NCI-H187 (cell line): ENCODE measurements at places on chromosomes 7 and 10.

GRCh38 chr7:73359306-73359705, 31.3 kb downstream of the FKBP6 start:
- DNase-seq: no peak

GRCh38 chr10:56258991-56259390, 102.1 kb downstream of the ZWINT start:
- DNase-seq: no peak

- DNase-seq: no peak
Measured at GRCh38 chr7:100191775-100192174, 14.1 kb downstream of the STAG3 start.

- no peak for DNase-seq
Measured at GRCh38 chr10:16195894-16196293, 240.9 kb upstream of the PTER start.

- no peak for DNase-seq
Measured at GRCh38 chr10:131199646-131200045, 111.9 kb downstream of the TCERG1L start.

- DNase-seq: no peak
Measured at GRCh38 chr7:51040787-51041186, 258.1 kb upstream of the GRB10 start.

- DNase-seq: no peak
Measured at GRCh38 chr10:49053053-49053997, 62.0 kb downstream of the VSTM4 start.

DNA sequence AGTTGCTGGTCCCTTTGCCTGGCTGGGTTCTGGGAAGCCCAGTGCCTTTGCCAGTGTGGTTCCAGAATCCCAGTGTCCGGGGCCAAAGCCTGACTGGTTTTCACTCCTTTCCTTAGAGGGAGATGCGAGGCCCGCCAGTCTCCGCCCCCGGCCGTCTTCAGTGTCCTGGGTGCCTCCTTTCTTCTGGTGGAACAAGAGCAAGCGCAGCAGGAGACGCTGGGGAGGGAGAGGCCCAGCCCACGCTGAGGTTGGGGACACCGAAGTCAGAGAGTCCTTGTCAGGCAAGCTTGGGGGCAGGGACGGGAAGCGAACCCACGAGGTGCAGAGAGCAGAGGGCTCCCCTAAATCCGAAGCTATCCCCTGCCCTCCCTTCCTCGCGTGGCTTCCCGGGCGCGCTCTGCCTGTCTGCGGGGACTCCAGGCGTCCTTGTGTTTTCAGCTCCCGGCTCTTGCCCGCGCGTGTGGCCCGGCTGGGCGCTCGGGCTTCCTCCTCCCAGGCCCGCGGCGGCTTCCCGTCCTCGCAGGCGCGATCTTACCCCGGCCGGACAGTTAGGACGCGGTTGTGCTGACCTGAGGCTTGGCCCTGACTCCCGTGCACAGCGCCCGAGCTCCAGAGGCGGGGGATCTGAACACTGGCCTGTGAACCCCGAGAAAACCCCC, 60.6 kb upstream of the UBE3C start:
- no peak for DNase-seq

GRCh38 chr7:66211429-66211828, 6.3 kb downstream of the TPST1 start:
- DNase-seq: no peak

DNA sequence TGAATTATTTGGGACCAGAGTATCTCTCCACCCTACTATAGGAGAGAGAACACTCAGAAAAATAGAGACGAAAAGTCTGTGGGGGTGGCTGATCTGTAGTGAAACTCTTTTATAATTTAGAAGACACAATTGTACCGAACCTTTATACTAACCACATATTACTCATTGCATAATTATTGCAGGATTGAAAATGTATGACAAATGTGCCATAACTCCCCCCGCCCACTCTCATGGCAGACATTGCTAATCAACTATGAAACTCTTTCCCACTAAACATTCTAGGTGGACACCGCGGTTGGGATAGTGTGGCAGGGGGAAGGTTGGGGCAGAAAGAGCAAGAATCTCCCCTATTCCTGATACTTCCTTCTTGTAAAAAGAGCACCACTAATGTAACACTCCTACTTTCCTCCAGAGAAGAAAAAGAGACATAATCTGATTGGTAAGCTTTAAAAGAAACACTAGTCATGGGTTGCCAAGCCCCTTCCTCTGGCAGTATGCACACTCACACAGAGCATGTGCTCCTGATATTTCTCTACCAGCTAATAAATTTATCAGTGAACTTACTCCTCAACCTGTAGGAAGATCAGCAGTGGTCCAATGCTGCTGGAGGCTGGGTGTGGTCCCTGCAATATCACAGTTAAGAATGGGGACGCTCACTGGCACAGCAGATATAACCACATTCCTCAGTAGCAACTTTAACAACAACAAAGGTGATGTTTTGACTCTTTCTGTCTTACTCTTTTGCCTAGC, 18.7 kb upstream of the ARID5B start:
- DNase-seq: no peak

DNA sequence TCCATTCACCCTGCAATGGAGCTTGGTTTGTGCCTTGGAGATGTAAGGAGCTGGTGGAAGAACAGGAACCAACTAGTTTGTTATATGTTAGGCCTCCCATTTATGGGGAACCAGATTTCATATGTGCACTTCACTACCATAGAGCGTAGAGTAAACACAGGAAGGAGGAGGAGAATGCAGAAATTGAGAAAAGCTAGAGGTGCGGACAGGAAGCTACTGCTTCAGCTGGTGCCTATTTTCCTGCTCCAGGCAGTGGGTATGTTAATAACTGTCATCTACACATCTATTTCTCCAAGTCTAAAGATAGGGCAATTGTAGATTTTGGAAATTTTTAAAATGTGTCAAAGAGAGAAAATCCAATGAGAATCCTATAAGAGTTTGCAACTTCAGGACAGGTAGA, 482.2 kb downstream of the PLXDC2 start:
- DNase-seq: no peak

DNA sequence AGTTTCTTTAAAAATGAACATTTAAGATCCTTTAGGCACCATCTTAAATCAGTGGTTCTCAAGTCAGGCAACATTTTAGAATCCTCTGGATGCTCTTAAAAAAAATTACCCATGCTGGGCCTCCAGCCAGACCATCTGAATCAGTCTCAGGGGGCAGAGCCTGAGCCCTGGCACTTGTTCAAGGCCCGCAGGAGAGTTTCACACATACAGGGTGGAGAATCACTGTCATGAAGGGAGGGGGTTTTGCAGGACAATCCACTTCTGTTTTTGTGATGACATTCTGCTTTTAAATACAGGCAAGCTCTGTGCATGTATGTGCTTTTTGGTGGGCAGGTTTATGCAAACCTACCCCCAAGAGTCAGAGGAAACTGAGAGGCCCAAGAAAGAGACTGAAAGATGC, 268.6 kb downstream of the SEC23IP start:
- DNase-seq: no peak

DNA sequence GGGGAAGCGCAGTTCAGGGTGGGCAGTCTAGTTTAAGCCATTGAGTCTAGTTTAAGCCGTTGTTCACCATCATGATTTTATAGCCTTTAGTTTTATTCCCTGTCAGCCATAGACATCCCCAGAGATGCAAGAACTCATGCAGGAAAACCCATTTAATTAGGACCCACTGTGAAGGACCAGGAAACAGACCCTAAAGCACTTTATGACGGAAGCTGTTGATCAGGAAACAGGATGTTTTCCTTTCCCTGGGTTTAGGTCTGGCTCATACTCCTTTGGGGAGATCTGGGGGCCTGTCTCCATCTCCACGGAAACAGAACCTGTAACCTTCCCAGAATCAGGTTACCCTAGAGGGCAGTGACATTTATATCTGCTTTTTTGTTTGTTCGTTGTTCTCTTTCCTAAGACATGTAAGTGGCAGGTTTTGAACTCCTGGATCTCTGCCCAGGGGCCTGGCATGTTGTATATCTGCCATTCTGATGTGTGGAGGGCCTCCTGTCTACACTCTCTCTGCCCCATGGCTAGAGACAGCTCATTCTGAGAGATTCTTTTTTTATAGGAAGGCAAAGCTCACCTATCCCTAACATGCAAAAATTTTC, 657.2 kb upstream of the GALNT17 start:
- no peak for DNase-seq

- DNase-seq: no peak
Measured at GRCh38 chr10:45100429-45100828, 99.7 kb downstream of the ZNF22 start.
